A375 (cell line): ENCODE measurements at places on chromosomes 12 and 14. TPM values are rescaled to one million over a fixed set of nuclear protein-coding genes. Genes with fewer than 3 reads are reported as not detected.

The RNASE7 gene
- total RNA-seq: not detected in 2 replicates

The PIP4K2C gene
- total RNA-seq: 23.7 and 30.1 TPM in 2 replicates

The LRRIQ1 gene
- total RNA-seq: 0.45 and 1.9 TPM in 2 replicates

The GUCY2C gene
- 0.05 TPM in 1 of 2 replicates, not detected in the other for total RNA-seq

The TNS2 gene
- 31.3 and 35.0 TPM in 2 replicates for total RNA-seq

The PRDM4 gene
- total RNA-seq: 26.8 and 27.2 TPM in 2 replicates

The TUNAR gene
- not detected in 2 replicates for total RNA-seq

The FSCB gene
- not detected in 2 replicates for total RNA-seq

The SERPINA3 gene
- 357 and 360 TPM in 2 replicates for total RNA-seq

The DBX2 gene
- total RNA-seq: not detected in 2 replicates

The FAM186B gene
- total RNA-seq: 1.2 and 1.7 TPM in 2 replicates

The CHD8 gene
- total RNA-seq: 39.9 and 45.0 TPM in 2 replicates

The GRIP1 gene
- total RNA-seq: 1.8 and 4.7 TPM in 2 replicates

The KLRC1 gene
- not detected in 2 replicates for total RNA-seq

The AP4S1 gene
- 2.1 and 3.4 TPM in 2 replicates for total RNA-seq

The PTPRQ gene
- total RNA-seq: 0.08 TPM in 1 of 2 replicates, not detected in the other

The ANP32D gene
- not detected in 2 replicates for total RNA-seq

The DAO gene
- total RNA-seq: not detected in 2 replicates

The KRT71 gene
- not detected in 2 replicates for total RNA-seq

The DDN gene
- 1.6 and 2.4 TPM in 2 replicates for total RNA-seq

The SERPINA6 gene
- 0.26 and 0.32 TPM in 2 replicates for total RNA-seq

The TSPAN19 gene
- total RNA-seq: 0.08 and 0.49 TPM in 2 replicates

The NOVA1 gene
- total RNA-seq: 0.98 and 1.8 TPM in 2 replicates

The SOX5 gene
- 134 and 179 TPM in 2 replicates for total RNA-seq

The KANSL2 gene
- 34.8 and 57.1 TPM in 2 replicates for total RNA-seq

The TNFRSF1A gene
- 140 and 153 TPM in 2 replicates for total RNA-seq

The BICDL1 gene
- 0.16 and 0.19 TPM in 2 replicates for total RNA-seq

The OXA1L gene
- total RNA-seq: 80.0 and 85.1 TPM in 2 replicates

The HSPB8 gene
- 2.4 and 2.9 TPM in 2 replicates for total RNA-seq

The KCNH5 gene
- 0.57 and 1.2 TPM in 2 replicates for total RNA-seq

The OVCH1 gene
- not detected in 2 replicates for total RNA-seq

The PXN gene
- 108 and 144 TPM in 2 replicates for total RNA-seq
